NCI-H2107 (cell line): ENCODE measurements at places on chromosomes 4 and X.

DNA sequence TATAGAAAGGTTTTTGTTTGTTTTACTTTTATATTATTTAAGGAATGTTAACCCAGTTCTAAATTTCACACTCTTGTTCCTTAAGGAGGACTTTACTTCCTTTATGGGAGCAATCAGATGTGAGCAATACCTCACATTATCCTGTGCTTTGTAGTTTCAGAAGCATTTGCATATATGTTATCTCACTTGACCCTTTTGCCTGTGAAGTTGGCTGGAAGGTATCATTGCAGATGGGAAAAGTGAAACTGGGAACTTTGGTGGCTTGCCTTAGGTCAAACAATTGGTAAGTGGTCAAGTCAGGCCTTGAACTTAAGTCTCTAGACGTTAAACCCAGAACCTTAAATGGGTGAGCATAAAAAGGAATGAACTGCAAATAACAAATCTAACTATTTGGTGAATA lies 90.6 kb downstream of the AREG start:
- no peak for DNase-seq

GRCh38 chr4:38804654-38805295 lies at the start of gene TLR1:
TSS of gene TLR1 (minus strand) at chr4:38804791. CDS start at chr4:38798831, 5,960 bp downstream.
- no peak for DNase-seq

- DNase-seq = no peak
Observed at GRCh38 chr4:76192236-76192635, 21.4 kb downstream of the SCARB2 start.

GRCh38 chrX:114390251-114390796 lies 193.6 kb upstream of the HTR2C start:
- no peak for DNase-seq

- no peak for DNase-seq
Observed at GRCh38 chrX:75625232-75625631, 102.4 kb upstream of the ZDHHC15 start.

DNA sequence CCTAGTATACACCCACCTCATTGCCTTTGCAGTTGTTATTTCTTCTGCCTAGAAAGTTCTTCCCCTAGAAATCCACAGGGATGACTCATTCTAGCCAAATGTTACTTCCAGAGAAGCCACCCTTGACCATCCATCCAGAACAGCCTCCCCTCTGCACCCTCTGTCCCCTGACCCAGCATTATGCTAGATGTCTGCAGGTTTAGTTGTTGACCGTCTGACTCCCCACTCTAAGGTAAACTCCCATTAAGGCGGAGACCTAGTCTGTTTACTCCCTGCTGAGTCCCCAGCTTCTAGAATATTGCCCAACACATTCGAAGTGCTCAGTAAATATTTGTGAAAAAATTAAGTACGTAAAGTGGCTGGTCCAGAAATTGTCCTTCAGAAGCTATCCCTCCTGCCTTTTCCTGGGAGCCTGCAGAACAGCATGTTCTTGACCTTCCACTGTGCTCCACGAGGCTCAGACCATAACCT lies 11.0 kb downstream of the SRD5A3 start:
- no peak for DNase-seq

DNA sequence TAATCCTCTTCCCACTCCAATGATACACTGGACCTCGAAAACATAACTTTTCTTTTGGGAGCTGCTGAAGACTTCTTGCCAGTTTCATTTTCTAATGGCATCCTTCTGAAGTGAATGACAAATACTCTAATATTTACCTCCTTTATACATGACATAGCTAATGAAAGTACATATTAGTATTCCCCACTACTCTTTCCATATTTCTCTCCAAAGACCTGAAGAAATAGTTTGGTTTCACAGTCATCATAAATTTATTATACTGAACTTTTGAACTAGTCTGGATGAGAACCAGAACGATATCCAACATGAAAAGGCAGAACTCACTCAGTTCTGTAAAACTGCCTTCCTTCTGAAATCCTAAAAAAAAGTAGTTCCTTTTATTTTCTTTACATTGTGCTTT lies 139.1 kb downstream of the GPC3 start:
- DNase-seq = no peak

DNA sequence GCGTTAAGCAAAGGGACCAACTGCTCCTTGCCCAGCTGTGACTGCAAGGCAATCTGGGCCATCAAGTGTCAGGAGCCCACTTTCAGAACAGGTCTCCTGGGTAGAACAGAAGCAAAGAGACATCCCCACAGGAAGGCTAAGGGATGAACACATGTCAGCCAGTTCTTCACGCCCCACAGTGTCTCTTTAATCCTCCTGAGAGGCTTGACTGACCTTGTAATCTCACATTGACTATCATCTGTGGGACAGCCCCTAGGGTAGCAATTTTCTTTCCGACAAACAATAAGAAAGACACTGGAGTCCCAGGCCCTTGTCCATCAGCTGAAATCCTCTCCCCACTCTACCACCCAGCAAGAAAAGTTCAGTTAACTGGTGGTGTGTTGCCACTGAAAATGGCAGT lies 1.0 kb downstream of the CHRDL1 start:
- no peak for DNase-seq

DNA sequence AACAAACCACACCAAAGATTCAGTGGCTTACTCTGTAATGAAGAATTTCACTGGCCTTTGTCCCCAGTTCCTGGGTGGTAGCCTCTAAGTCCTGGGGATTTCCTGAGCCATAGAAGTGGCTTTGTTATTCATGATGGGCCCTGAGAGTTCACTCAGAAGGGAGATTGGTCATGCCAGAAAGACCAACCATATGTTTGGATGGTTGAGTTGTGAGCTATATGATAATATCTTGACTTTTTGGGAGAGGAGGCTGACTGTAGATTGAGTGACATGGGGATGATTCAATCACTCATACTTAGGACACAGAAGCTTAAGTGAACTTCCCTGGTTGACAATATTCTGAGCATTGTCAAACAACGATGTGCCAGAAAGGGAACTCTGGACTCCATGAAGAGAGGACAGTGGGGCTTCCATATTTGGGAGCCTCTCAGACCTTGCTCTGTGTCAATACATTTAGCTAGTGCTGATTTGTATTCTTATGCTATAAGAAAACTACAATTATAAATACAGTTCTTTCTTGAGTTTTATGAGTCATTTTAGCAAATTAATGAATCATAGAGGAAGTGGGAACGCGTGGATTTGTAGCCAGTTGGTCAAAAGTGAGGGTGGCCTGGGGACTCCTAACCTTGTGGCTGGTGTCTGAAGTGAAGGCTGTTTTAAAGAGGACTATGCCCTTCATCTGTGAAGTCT lies 392.0 kb downstream of the GBA3 start:
- DNase-seq = no peak

DNA sequence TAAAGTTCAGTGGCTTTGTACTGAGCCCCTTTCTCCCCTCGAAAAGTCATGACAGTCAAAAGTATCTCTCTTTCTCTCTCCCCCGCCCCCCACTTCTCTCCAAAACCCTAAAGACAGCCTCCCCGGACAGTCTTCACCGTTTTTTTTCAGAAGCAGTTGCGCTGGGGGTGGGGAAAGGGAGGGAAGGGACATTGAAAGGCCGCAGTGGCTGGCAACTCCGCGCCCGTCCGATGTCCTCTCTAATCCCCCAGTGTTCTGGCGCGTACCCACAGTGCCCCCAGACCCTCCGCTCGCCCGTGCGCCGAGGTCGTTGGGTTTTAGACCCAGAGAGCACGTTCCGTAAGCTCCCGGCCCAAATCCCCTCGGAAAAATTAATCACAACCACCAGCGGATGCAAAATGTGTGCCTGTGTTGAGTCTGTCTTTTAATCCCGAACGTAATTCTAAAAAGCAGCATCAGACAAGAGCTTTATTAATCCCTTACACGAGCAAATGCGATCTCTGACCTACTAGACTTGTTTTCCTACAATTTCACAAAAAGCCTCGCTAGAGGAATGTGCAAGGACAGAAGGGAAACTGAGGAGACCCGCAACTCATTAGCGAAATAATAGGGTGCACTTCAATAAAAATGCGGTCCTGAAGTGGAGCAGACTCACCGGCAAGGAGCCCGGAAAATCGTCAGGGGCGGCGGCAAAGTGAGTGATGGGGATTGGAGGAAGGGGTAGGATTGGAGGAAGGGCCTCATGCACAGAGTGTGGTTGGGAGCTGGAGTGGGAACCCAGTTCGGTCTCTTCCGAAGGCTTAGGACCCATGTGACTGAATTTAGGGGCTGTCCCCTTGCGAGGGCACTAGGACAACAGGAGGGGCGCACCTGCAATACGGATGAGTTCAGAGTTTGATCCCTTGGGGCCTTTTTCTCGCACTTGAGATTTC lies 12.2 kb upstream of the PRDM8 start:
- no peak for DNase-seq

GRCh38 chr4:52641854-52642563 lies 17.1 kb downstream of the USP46 start:
- no peak for DNase-seq

GRCh38 chr4:183249854-183250253 lies 70.2 kb downstream of the CLDN22 start:
- DNase-seq = peak; percentile 3

- DNase-seq = no peak
Observed at GRCh38 chrX:47446431-47446830, 36.6 kb downstream of the ZNF41 start.

GRCh38 chrX:47313056-47313455 lies 57.3 kb upstream of the ZNF157 start:
- DNase-seq = no peak

GRCh38 chr4:142567199-142567598 lies 278.9 kb downstream of the INPP4B start:
- no peak for DNase-seq

- DNase-seq = no peak
Observed at GRCh38 chr4:41719417-41719816, 29.1 kb downstream of the PHOX2B start.

DNA sequence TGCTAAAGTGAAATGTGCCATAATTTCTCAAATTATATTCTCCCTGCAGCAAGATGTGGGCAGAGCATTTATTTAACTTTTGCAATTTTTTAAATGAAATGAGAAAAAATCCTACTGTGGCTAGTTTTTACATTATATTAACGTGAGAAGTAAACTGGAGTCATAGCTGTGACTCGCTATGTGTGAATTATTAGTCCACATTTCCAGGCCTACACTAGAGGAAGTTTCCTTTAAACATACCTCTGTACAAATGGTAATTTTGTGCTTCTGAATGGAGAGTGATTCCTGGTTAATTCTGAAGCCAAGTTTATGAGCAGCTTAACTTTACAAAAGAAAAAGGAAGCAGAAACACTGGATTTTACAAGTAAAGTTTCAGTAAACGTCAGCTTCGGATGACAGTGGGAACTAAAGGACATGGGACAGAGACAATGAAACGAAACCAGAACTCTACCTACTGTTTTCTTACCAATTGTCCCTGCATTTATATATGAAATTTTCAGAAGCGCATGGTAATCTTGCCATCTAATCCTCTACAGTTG lies 72.4 kb downstream of the FBXO8 start:
- DNase-seq = no peak

DNA sequence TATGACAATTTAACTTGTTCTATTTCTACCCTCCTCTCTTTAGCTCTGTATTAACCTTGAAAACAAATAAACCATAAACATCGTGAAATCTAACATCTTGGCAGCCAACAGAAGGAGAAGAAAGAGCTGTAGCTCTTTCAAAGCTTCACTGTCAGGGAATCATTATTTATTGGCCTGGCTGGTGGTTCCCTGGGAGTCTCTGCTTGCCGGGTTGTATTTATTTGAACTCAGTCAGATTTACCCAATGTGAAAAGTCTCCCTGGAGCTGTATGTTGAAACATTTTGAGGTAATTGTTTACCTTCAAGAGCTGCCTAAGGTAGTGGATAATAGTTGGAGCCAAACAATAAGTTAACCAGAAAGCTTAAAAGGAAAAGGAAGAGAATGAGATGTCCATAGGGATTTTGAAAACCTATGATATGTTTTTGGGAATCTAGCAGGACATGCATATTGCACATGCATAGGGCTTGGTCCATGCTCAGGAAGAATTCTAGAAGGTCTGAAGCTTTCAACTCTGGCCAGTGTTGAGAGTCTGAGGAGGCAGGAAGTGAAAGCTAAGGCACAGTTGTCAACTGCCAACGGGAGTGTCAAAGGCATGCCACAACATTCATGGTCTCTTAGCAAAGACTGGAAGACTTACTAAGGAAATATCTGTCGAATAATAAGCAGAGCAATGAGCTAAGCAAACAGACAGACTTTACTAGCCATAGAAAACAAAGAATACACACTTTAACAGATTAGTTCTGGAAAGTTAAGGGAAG lies 621.6 kb downstream of the PCDH7 start:
- DNase-seq = no peak

GRCh38 chr4:23937173-23937572 lies 47.3 kb upstream of the PPARGC1A start:
- DNase-seq = no peak

- DNase-seq = no peak
Observed at GRCh38 chrX:24485323-24485722, 20.2 kb downstream of the PDK3 start.

- no peak for DNase-seq
Observed at GRCh38 chrX:139844884-139845283, 88.0 kb downstream of the ATP11C start.

DNA sequence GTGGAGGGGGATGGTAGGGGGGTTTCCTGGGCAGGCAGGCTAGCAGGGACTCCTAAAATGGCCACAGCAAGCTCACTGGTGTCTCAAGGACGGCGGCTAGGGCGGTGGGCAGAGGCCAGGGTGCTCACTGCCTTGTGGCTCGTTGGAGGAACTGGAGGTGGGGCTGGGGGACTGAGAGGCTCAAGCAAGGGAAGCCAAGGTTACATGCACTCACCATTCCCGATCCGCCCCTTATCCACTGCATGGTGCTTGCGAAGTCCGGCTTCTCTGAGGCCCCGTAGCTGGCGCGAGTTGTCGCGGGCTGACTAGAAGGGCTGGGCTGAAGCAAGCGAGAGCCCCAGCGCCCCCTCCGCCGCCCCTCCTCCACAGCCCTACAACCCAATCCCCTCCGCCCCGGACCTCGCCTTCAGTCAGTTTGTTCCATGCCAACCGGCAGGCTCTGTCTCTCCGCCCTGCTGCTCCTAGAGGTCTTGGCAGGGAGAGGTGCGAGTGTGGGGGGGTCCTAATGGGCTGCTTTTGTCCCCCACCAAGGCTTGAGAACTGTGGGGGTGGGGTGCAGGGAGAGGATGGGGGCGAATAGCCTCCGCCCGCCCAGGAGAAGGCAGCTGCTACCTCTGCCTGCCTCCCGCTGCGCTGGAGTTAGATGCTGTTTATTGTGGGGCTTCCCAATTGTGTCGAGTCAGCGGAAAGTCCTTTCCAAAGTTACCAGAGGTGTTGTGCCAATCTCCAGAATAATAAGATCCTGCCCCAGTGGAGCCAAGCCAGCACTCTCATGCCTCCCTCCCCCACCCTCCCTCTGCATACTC lies at the start of gene ARHGEF9:
TSS of gene ARHGEF9 (minus strand) at position 313 of the 806 bp plus-strand sequence. CDS start at position 244, 69 bp downstream.
- no peak for DNase-seq

DNA sequence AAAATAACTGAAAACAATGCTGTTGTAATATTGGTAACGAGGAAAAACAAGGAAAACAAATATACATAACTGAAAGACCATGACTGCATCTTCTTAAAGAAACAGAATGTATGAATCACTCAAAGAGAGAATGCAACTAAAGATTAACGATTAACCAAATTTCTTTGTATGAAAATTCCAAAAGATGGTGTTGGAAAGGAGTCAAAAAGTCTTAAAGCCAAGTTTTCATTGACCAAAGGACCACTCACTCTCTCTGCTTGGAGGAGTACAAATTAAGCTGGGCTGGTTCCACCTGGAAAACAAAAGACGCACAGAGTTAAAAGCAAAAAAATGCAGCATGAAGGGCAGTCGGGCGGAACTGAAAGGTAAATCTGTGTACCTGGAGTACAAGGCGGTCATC lies 1.8 kb downstream of the DCAF12L1 start:
- no peak for DNase-seq

GRCh38 chrX:33194876-33195433 lies 16.4 kb downstream of the DMD start:
- no peak for DNase-seq
